ENCODE measurements at places on chromosomes 2 and 18.

- no peak for DNase-seq
These were observed 15.5 kb downstream of the RND3 start for GRCh38 chr2:150471813-150472510.

GRCh38 chr2:188456114-188456909 lies 164.6 kb downstream of the GULP1 start:
- DNase-seq = peak; percentile 5

DNA sequence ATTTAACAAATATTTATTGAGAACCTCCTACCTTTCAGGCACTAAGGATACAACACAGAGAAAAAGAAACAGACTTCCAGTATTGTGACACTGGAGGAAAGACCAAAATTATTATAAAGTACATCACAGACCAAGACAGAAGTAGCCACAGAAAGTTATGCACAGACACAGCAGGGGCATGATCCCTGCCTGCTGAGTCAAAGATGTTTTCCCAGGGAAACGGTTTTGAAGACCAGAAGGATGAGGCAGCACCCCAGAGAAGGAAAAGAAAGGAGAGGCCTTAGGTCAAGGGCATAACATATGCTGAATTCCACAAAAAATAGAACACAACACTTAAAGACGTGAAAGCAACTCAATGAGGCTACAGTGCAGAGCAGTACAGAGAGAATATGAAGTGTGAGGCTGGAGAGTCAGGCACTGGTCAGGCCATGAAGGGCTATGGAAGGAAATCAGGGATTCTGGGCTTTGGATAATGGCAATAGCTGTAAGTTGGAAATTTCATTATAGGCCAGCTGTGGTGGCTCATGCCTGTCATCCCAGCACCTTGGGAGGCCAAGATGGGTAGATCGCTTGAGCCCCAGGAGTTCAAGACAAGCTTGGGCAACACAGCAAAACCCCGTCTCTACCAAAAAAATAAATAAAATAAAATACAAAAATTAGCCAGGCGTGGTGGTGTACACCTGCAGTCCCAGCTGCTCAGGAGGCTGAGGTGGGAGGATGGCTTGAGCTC lies 8.2 kb downstream of the ADAM17 start:
- no peak for DNase-seq

DNA sequence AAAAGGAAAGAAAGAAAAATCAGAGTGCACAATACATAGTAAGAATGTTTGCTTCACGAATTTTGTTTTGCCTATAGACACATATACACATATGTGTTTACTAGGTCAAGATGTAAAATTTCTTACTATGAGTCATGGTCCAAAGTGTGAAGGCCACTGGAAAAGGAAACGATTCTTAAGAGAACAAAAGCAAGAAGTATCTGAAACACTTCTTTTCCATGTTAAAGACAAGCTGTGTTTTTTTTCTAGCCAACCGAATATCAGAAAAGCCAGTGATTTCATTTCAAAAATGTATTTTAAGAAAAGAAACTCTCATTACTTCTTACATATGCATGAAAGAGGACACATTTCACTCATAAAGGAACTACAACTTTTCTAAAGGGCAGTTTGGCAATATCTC lies 24.9 kb downstream of the PECR start:
- DNase-seq = no peak

DNA sequence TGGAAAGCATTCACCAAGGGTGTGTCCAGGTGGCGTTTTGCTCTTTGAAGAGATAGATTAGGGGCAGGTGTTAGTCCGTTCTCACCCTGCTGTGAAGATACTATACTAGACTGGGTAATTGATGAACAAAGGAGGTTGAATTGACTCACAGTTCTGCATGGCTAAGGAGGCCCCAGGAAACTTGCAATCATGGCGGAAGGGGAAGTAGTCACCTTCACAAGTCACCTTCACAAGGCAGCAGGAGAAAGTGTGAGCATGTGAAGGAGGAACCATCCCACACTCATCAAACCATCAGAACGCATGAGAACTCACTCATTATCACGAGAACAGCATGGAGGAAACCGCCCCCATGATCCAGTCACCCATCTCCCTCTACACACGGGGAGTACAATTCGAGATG lies 135.7 kb upstream of the NFATC1 start:
- no peak for DNase-seq

GRCh38 chr18:71760541-71760940 lies 783.6 kb downstream of the CBLN2 start:
- no peak for DNase-seq

DNA sequence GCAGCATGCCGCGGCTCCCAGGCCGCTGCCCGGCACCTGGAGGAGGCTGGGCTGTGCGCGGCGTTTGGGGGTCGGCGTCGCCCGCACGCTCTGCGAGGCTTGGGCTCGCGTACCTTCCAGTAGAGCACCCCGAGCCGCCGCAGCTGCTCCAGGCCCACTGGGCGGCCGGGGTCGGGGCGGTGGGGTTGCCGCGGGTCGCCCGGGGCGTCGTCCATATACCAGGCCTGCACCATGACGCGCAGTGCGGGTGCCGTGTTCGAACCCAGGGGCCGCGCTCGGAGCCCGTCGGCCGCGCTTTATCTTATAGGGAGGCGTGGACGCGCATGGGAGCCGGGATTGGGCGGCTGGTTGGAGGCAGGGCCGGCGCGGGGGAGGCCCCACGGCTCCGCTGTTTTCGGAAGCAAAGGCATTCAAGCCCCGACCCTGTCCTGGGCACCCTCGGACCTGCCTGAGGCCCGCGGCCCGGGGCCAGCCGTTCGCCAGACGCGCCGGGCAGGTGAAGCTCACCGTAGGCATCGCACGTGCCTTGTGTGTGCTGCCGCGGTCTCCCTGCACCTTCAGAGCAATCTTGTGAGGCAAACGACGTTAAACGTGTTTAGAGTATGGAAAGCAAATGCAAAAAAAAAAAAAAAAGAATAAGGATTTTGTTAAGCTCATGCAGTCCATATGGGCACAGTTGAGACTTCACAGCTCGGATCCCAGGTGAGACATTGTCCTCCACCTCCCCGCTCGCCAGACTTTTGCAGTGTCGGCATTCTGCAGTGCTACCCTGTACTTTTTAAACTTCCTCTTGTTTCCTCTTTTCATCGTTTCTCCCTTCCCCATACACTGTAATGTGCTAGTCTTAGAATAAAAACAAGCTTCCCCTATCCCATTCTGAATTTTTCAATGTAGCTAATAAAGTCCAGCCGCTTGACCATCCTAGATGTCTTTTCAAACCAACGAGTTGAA lies at the start of gene ADI1:
Gene ADI1, minus strand, starts transcription at position 277 of the 951 bp plus-strand sequence. Its CDS starts 44 bp downstream, at position 233.
- DNase-seq = peak; percentile 94

- DNase-seq = no peak
These were observed 103.6 kb downstream of the NXPH2 start for GRCh38 chr2:138676619-138677021.

GRCh38 chr2:165796819-165797530 lies 2.9 kb upstream of the GALNT3 start:
- no peak for DNase-seq

DNA sequence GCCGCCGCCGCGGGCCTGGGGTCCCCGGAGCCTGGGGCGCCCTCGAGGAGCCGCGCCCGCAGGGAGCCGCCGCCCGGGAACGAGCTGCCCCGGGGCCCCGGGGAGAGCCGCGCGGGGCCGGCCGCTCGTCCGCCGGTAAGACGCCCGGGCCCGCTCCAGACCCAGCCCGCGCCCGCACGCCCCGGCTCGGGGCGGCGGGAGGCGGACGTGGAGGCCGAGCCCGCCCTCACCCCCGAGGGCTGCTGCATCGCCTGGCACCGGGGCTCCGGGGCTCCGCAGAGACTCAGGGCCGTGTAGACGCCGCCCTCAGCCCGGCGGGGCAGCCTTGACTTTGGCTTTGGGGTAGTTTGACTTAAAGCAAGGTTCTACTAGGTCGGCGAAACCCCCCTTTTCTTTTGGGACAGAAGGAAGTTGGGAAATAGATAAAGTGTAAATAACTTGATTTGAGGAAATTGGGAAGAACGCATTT lies 335 bp downstream of the ERFE start:
- DNase-seq = peak; percentile 60

- peak; percentile 65 for DNase-seq
These were observed 40.7 kb upstream of the PCBP1 start for GRCh38 chr2:70046534-70046933.

DNA sequence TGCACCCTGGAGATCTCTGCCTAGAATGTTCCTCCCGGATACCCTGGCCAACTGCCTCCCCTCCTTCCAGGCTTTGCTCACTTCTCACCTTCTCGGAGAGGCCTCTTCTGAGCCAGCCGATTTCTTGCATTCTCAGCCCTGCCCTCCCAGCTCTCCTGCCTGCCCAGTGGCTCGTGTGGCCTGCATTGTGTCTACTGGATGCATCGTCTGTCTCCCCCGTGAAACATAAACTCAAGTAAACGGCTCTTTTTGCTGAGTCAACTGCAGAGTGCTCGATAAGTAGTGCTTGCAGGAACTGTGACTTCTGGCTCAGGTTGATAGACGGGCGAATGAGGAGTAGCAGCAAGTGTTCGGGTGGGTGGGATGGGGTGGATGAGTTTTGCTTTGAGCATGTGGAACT lies 112.5 kb upstream of the ODC1 start:
- DNase-seq = no peak

- no peak for DNase-seq
These were observed 38.8 kb upstream of the OTOS start for GRCh38 chr2:240179186-240179815.

- DNase-seq = peak; percentile 76
These were observed 539.5 kb downstream of the NRXN1 start for GRCh38 chr2:50492477-50492851.

DNA sequence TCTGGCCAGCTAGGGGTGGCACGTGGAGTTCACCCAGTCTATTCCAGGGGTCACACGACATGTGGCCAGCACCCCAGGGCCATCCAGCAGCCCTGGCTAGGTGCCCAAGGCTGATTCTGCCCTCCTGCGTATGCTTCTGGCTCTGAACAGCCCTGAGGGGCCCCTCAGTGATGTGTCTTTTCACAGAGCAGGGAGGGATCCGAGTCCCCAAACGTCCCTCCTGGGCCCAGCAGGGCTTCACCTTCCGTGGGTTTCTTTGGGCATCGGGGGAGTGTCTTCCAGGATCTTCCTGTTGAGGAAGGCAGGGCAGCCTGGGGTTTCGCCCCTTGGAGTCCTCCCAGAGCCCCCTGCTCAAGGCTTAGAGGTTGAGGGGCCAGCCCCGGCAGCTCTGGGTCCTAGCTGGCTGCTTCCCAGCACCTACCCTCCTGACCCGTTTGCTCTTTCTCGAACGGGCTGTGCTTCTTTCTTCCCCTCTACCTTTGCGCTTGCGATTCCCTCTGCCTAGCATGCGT lies 165.9 kb downstream of the DYSF start:
- no peak for DNase-seq

DNA sequence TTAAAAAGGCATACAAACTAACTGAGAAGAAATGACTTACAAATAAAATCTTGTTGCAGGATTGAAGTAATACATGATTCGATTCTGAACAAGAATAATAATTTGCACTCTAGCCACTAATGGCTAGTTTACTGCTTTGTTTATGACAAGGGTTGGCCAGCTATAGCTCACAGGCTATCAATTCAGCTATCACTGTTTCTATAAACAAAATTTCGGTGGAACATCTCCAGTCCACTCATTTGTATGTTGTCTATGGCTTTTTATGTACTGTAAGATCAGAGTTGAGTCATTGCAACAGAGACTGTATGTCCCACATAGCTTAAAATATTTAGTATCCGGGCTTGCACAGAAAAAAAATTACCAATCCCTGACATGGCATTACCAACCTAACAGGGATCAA lies 543.7 kb upstream of the CNTNAP5 start:
- DNase-seq = no peak

DNA sequence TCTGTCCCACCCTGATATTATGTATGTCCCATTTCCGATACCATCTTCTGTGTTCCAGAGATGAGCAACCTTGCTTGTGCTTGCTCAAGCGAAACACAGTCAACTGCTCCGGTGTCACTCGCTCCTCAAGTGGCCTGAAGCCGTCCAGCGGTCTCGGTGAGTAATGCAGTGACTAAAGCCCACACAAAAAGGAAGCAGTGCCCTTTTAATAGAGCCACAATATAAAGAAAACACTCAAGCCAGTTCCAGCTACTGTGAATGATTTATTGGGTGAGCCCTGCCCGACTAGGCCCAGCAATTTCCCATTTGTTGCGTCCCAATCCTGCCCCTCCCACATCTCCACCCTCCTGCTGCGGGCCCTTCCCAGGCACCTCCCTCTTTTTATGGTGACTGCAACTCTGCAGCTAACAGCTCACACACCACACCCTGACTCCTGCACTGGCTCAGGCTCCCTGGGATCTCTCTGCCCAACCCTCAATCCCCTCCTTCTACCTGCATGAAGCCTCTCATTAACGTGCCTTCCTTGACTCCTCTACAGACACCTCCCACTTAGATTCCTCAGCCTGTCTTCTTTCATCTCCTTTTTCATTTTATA lies 44.2 kb upstream of the DSC1 start:
- peak; percentile 97 for DNase-seq

DNA sequence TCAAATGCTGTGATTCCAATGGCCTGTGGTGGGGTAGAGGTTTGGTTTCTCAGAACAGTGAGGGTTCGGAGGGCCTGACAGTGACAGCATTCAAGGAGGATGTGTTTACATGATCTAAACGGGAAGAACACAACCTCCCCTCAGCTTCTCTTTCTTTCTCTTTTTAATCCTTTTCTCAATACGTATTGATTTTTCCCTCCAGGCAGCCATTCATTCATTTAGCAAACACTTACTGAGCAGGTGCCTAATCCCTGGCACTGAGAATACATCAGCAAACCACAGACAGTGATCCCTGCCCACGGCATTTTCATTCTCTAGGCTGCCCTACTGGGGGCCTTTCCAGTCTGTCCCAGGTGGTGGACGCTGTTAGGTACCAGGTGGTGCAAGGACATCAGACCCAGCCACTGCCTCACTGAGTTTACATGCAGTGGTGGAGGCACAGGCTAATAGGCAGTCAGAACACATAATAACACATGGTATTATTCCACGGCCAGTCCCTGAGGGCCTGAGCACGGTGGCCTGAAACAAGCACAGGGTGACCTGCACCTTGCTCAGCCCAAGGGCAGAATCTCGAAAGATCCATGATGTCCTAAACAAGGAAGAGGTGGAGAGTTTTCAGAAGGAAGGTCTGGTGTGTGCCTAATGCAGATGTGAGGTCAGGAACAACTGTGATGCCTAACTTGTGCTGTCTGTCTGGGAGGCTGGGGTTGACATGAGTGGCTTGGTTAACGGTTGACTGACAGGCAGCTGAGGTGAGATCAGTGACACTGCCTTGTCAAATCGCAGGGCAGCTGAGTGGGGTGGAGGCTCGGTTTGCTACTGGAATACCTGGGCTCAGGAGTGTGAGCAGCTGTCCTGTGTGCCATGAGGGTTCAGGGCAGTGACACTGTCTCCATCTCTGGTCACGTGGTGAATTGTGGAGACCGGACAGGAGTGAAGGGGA lies 785.5 kb upstream of the HS6ST1 start:
- no peak for DNase-seq

DNA sequence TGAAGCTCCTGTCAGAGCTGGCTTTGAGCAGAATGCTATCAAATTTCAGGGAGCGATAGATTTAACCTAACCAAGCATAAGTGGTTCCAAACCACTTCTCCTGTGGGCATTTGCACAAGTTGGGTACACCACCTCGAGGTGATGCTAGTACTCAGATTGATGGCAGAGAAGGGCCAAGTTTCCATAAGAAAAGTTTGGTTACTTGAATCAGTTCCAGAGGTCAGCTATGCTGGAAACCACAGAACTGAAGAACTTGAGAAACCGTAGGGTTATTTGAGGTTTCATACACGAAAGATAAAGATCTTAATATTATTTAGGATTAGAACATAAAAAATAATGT lies 238.2 kb upstream of the SOX11 start:
- DNase-seq = no peak
